Urinary bladder (tissue), 4 donors: ENCODE measurements at places on chromosomes 5 and 9. TPM values are rescaled to one million over a fixed set of nuclear protein-coding genes. Genes with fewer than 3 reads are reported as not detected.

DNA sequence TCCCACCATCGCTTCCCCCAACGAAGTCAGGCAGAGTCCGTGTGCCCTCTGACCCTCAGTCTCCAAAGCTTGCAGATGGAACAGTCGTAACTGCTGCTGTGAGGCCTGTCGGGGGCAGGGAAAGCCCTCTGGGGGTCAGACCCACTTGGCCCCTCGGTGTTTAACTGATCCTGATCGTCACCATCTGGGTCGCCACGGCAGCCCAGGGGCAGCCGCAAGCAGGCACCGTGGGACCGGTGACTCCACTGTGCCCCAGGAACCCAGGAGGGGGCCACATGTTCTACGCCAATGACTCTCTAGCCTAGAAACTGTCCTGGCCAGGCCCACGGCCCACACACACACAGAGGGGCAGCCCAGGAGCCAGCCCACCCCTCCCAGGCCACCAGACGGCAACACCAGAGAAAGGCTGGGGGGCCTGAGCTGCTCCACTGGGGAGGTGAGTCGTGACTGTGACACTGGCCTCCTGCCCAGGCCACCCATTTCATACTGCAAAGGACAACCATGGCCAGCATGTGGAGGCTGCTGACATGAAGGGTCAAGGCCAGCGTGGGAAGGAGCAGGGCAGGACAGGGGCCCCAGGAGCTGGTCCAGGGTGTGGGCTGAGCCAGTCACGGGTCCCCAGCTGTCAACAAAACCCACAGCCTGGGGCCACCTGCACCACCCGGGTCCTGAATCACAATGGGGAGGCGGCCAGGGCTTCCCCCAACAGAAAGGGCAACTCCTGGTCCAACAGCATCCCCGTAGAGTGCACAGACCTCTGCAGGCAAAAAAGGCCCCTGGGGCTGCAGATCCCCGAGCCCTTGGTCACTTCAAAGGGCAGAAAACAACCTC is 20.8 kb downstream of the VAV2 start:
- DNase-seq, result no peak

Gene CCDC171
- total RNA-seq, result 20.4 TPM

GRCh38 chr5:8157320-8157822 is 288.4 kb downstream of the MTRR start:
- no peak for DNase-seq

Gene DOCK2
- total RNA-seq, result 19.1 TPM

Gene TMEFF1
- 2.0 TPM for total RNA-seq

Gene ZNF169
- total RNA-seq, result 8.7 TPM

Gene ACTBL2
- not detected for total RNA-seq
